ENCODE measurements at places on chromosomes 2 and 18.

DNA sequence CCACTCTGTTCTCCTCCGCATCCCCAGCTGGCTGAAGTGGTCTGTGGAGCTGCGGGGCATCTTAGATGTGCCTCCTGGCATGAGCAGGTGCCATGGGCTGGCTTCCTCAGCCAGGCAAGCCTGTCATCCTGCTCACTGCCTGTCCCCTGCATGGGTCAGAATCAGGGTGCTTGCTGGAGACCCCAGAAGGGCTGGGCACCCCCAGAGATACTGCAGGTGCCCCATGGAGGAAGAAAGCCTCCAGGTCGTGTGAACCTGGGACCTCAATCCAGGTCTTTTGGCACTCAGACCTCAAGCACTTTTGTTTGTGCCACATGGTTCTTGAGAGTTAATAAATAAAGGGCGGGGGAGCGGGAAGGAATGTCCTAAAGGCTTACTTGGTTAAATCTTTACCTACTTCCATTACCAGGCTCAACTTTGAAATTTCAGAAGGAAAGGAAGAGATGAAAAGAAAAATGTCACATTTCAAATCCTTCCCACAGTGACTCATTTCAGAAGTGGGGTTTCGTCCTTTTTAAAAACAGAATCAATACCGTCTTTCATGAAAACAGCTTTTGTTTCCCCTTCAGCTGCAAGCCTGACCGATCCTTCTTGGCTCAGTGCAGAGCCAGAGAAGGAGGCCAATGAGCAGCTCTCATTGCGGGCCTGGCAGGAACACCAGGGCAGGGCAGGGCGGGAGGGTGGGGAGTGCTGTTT is 69.9 kb downstream of the RHOB start:
- DNase-seq = peak; percentile 80

DNA sequence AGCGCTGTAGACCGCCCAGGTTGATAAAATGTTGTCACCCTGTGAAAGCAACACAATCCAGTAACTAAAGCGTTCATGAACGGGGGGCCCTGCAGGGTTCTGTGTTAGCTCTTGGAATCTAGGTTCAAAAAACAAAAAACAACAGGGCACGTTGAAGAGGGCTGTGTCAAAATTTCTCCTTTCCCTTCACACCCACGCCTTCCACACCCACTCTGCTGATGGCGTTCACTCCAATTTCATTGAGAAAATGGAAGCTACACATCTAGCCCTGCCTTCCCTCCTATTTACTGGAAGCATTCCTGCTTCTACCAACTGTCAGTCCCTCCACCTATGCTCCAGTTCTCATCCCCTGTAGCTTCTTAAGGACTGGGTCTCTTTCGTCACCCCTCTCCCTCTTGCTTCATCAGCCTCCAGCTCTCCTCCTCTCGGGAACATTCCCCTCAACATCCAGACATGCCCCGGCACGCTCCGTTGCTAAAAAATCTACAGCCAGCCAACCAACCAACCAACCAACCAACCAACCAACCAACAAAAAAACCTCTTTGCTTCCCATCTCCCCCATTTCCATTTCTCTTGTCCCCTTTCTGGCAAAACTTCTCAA is 98.4 kb upstream of the SP3 start:
- DNase-seq = no peak

DNA sequence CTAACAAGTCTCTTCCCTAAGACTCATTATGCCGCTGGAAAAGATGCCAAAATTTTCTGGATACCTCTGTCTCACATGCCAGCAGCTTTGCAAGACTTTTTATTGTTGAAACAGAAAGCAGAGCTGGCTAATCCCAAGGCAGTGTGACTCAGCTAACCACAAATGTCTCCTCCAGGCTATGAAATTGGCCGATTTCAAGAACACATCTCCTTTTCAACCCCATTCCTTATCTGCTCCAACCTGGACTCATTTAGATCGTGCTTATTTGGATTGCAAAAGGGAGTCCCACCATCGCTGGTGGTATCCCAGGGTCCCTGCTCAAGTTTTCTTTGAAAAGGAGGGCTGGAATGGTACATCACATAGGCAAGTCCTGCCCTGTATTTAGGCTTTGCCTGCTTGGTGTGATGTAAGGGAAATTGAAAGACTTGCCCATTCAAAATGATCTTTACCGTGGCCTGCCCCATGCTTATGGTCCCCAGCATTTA is 26.3 kb downstream of the DHRS9 start:
- DNase-seq = peak; percentile 20

GRCh38 chr2:10007435-10007834 is 35.9 kb upstream of the KLF11 start:
- no peak for DNase-seq

GRCh38 chr2:35504419-35504818 is 851.2 kb upstream of the CRIM1 start:
- DNase-seq = no peak

GRCh38 chr2:37104178-37104577 is 19.9 kb downstream of the GPATCH11 start:
- DNase-seq = no peak

GRCh38 chr2:108853421-108853820 is 66.8 kb downstream of the CCDC138 start:
- no peak for DNase-seq

- DNase-seq = no peak
These were observed 28.7 kb downstream of the KIF1A start for GRCh38 chr2:240791221-240791800.

GRCh38 chr18:53757328-53757727 is 467.1 kb downstream of the MBD2 start:
- DNase-seq = no peak

DNA sequence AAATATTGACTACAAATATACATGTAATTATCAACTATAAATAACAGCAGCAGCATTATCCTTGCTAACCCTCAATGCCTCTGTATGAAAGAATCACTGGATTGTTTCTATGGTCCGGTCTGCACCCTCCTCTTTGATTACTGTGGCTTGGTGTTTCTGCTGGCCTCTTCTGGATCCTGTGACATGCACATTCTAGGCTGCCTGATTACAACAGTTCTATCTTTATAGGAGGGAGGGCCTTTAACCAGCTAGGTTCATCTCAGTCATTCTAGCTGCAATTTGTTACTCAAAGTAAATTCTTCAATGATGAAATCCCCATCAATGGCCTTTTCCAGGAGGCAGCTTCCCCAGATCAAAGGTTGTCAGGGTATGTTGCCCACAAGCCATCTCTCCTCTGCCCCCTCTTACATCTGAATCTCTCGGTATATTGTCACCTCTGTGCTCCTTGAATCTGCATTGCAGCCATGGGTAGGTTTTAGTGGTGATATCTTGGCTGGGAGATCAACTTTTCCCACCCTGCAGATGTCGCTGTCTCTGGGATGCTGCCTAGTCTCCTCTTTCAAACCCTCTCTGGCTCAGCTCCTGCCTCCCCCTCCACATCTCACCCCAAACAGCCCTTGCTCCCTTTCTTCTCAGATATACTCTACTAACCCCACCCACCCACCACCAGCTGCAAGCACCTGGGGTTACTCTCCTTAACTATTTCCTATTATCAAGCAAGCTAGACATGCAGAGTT is 106.2 kb upstream of the BZW1 start:
- DNase-seq = peak; percentile 64

DNA sequence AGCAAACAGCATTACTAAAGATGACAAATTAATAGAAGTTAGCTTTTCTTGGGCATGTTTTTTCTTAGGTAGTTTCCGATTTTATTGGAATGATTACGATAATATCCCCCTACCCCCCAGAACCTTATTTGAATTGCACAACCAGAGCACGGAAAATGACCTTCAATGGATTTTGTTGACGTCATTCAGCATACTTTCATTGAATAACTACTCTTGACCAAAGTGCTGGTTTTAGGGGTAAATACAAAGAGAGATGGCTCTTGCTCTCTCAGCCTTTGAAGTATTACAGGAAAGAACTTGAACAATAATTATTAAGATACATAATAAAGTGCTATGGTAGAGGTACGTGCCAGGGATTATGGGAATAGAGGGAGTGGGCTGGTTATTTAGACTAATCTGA is 36.0 kb downstream of the VAPA start:
- no peak for DNase-seq

DNA sequence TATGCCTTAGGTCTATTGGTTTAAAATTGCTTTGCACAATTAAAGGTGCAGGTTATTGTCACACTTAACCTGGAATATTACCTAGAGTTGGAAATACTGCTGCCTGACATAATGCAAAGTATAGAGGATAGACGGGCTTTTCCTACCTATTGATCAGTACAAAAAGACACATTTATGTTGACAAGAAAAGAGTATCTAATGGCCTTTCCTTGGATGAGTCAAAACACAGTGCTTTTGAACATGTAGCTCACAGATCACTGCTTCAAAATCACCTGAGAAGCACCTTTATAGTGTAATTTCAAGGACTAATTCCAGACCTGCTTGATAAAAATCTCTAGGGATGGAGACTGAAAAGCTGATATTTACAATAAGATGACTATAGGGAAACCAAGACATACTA is 262.8 kb downstream of the DCC start:
- no peak for DNase-seq

- DNase-seq = peak; percentile 54
These were observed 556 bp downstream of the DNMT3A start for GRCh38 chr2:25341011-25341727.

DNA sequence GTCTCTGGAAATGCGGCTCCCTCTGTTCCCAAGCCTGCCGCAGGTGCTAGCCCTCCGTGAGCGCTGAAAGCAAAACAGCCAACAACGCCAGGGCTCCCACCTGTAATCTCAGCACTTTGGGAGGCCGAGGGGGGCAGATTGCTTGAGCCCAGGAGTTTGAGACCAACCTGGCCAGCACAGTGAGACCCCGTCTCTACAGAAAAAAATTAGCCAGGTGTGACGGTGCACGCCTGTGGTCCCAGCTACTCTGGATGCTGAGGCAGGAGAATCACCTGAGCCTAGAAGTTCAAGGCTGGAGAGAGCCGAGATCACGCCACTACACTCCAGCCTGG is 41.3 kb upstream of the PTMA start:
- DNase-seq = no peak

DNA sequence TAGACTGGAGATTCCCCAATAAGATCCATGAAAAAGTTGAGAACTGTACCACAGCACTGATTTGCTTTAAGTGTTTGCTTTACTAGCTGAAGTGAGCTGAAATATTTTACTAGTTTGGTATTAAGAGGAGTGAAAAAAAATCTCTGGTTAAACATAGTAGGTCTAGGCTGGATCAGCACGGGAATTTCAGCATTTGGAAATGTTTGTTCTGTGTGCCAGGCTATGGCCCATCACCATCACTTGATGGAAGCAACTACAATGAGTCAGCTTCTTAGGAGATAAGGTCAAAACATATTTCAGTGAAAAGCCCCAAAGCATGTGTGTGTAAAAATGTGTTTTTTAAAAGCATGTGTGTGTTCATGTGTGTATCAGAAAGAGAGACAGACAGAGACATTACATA is 131.4 kb upstream of the DNMT3A start:
- DNase-seq = no peak

Data from midbrain (tissue), 1 donor.